ENCODE measurements at places on chromosomes 4 and X. TPM values are rescaled to one million over a fixed set of nuclear protein-coding genes. Genes with fewer than 3 reads are reported as not detected.

The SPANXA2 gene
- 0.40 TPM for total RNA-seq

The AKAP14 gene
- not detected for total RNA-seq

The CCDC160 gene
- total RNA-seq = 0.12 TPM

The NBDY gene
- total RNA-seq = 52.1 TPM

The ATOH1 gene
- total RNA-seq = not detected

The NEXMIF gene
- not detected for total RNA-seq

The CXCL11 gene
- total RNA-seq = 0.19 TPM

The ADGRA3 gene
- total RNA-seq = 17.4 TPM

The SPANXB1 gene
- total RNA-seq = 2.0 TPM

The TMEM271 gene
- total RNA-seq = not detected

The MAPK10 gene
- total RNA-seq = 0.50 TPM

Data from A549 treated with GW870086 at 1 μM for 4 hours (cell line).